COLO829 (cell line): ENCODE measurements at places on chromosomes 5 and 9.
A peak's percentile ranks its signal among the peaks of the same experiment; 100 is the strongest.

DNA sequence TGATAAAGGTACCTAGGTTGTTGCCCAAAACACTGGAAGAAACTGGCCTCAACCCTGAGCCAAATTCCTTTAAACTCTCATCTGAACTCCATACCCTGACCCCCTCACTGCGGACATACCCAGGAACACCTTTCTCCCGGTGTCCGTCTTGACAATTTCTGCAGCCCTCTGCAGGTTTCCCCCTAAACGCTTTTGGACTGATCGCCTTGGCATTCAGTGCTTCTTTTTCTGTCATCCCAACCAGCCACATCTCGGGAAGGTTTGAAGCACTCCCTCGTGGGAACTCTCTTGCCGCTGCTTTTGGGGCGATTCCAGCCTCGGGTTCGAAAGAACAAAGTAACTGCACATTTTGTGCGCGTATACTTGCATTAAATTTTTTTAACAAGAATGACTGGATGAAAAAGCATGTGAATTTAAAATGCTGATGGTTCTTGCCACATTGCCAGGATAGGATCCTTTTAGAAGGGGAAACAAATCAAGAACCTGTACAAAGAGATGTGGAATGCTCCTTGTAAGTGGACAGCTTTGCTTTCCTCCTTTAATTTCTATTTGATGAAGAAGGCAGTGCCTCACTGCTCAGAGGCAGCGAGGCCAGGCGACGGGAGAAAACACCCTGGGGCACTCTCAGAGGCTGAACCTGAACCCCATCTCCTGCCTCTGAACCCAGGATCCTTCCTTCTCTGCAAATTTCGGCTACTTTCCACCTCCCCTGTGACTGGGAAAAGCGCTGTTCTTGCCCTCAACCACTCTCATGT lies 615 bp downstream of the PSMD5 start:
- no peak for DNase-seq

- no peak for DNase-seq
Observed at GRCh38 chr5:181224390-181225229, 1.5 kb downstream of the TRIM41 start.

- no peak for DNase-seq
Observed at GRCh38 chr9:89663614-89663970, 58.8 kb downstream of the GADD45G start.

DNA sequence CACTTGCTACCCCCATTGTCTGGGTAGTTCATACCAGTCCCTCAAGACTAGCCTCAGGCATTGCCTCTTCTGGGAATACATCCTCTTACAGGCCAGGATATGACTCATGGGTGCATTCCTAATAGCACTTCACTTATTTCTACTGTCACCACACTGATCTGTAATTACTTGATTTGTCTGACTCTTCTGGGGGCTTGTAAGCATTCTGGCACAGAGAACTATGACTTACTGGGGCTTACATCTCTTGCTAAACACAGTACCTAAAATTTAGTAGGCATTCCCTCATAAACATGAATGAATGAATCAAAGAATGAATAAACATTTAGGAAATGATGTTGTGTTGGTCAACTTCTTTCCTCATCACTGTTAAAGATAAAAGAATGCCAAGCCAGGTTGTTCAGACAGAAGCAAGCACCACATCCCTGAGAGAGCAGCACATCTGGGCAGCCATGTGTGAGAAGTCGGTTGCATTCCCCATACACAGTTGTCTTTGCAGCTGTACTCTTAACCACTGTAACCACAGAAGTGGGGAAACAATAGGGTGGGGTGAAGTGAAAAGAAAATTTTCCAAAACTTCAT lies 27.6 kb downstream of the IL7R start:
- peak; percentile 74 for DNase-seq

GRCh38 chr5:177316005-177316404 lies 4.3 kb upstream of the MXD3 start:
- no peak for DNase-seq

DNA sequence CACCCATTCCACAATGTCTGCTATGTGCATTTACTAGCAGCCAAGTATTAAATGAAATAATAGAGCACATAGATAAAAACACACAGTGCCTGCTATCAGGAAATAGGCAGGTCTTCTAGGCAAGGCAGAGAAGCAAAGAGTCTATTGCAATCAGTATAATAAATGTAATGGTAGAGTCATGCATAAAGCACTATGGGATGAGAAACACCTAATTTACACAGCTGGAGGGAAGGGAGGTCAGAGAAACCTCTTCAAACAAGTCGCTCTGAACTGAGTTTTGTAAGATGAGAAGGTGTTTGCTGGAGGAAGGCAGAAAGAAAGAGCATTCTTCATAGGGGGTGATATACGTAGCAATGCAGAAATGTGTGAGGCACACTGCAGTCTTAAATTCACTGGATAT lies 341.0 kb upstream of the DMAC1 start:
- DNase-seq = no peak

DNA sequence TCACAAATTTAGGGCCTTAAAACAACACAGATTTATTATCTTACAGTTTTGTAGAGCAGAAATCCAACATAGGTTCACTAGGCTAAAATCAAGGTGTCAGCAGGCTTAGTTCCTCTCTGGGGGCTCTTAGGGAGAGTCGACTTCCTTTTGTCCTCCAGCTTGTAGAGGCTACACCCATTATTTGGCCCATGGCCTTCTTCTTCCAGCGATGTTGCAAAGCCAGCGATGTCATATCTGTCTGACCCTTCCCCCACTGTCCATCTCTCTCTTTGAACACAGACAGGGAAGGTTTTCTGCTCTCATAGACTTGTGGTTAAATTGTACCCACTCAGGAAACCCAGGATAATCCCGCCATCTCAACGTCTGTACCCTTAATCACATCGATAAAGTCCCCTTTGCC lies 60.3 kb upstream of the SHB start:
- no peak for DNase-seq

DNA sequence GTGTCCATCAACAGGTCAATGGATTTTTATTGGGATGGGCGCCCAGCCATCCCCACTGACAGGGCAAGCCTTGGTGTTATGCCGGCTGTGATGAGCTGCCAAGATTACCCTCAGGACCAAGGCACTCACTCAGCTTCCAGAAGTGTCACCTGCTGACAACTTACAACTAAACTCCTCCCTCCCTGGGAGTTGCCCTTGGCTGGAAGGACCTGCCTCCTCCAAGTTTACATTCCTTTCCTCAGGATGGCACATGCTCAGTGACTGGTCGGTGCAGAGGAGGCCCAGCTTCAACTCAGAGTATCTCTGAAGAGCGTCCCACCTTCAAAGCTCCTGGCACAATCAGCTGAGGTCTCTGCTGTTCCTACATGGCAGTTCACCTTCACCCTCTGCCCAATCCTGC lies 52.5 kb upstream of the ZBTB43 start:
- no peak for DNase-seq

DNA sequence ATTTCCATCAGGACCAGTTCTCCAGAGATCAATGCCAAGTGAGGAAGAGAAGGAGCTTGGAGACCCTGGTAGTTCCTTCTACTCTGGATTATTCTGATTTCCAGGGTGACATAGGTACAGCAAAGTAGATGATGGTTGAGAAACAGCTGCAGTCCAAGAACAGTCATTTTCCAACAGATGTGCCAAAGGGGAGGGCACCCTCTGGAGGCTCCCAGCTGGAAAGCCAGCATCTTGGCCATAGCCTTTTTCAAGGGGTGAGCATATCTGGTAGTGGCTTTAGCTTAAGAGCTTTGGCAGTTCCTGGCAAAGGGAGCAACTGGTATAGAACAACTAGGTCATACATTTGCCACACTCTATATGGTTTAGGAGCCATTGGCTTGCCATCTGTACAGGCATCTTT lies 492.7 kb downstream of the RASEF start:
- no peak for DNase-seq

DNA sequence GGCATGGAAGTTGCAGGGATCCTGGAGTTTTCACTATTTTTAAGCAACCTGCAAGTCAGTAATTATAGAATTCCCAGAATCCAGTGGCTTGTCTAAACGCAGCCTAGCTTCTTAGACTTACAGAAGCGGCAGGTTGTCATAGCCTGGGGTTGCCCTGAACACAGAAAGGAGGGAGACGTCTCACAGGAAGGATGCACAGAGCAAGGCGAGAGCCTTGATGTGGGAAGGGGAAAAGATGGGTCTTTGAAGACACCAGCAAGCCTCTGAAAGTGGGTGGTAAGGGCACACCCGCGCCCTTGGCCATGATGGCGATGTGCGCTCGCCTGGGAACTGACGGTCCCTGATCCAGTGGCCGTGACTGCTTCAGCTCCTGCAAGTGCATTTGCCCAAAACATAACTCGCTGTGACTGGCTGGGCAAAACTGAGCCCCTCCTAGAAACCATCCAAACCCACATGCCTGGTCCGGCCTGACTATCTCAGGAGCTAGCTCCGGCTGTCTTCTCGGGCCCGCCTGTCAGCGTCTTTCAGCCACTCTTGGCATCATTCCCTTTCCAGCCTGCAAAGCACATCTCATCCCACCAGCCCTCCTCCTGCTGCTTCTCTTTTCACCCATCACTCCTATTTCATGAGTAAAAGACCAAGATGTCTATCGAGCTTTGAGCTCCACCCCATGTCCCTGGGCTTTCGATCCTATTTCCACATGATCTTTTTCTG lies 17.1 kb downstream of the FBP1 start:
- no peak for DNase-seq

GRCh38 chr5:34598177-34598794 lies 57.8 kb upstream of the RAI14 start:
- peak; percentile 91 for DNase-seq

- DNase-seq = no peak
Observed at GRCh38 chr5:41600731-41601130, 90.3 kb upstream of the PLCXD3 start.

GRCh38 chr9:137673886-137674285 lies 55.1 kb downstream of the EHMT1 start:
- no peak for DNase-seq

- no peak for DNase-seq
Observed at GRCh38 chr5:11878814-11879213, 25.4 kb downstream of the CTNND2 start.

DNA sequence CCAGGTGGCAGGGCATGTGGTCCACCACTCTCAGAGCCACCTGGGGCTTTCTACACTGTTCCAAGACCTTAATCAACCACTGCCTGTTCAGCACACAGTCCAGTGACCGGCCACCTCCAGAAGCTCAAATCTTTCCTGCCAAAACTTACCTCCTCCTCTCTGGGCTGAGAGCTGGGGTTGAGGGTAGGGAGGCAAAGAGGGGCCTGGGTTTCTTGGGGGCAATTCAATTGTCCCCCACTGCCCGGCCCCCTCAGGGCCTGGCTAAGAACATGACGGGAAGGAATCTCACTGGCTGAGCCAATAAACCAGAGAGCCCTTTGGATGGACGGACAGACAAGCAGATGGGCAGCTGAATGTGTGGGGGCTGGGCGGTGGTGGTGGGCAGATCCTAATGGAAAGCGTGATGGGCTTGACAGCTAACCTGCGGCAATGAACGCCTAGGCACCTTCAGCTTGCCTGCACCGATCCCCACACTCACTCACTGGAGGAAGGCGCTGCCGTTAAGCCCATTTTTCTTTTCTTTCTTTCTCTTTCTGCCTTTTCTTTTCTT lies 5.4 kb downstream of the NR5A1 start:
- no peak for DNase-seq

GRCh38 chr9:109961626-109962025 lies 181.6 kb downstream of the PALM2AKAP2 start:
- DNase-seq = no peak

DNA sequence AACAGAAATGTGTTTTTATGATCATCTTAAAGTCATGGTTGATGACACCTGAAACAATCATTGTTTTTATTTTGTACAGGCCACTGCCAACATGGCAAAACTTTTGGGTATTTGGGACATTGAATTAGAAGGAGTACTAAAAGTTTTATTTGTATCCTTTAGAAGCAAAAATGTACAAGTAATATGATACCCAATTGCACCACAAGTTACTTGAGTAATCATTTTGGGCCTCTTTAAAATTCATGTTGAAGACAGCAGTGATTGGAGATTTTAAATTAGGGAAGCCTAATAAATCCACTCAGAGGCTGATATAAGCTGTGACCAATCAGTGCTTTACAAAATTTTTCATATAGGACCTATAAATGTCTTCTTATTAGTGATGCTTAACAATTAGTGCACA lies 212.9 kb downstream of the MARCHF11 start:
- DNase-seq = no peak

- no peak for DNase-seq
Observed at GRCh38 chr5:178194026-178194425, 6.9 kb upstream of the GMCL2 start.

DNA sequence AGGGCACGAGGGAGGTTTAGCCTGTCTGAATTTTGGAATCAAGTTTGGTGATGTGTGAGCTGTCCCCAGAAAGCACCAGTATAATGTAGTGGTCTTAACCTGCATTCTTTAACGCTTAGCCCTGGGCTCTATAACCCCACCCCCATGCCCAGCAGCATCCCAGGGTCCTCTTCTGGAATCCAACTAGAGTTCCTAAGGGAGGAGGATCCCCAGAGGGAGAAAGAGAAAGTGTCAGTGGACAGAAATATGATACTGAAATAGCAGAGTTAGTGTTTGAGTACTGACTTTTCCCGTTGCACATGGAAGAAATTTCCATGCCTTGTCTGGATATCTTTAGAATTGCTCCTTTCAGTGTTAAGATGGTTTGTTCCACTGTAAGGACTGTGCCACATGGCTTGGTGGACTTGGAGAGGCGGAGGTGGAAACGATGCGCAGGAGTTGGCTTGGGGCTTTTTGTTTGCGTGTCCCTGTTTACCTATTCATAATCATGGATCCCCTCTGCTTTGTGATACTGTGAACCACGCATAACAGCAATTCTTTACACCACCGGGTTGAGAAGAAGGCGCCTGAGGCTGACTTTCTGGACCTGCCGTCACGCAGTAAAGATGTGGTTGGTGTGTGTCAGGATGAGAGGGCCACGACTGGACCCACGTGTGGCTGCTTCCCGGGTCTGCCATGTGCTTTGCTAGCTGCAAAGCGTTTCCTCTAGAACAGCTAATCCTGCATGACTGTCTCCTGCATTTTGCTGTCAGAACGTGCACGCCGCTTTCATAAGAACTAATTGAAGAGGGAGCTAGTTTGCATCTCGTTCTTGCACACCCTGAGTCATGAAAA lies 142.3 kb downstream of the SMARCA2 start:
- DNase-seq = peak; percentile 45

DNA sequence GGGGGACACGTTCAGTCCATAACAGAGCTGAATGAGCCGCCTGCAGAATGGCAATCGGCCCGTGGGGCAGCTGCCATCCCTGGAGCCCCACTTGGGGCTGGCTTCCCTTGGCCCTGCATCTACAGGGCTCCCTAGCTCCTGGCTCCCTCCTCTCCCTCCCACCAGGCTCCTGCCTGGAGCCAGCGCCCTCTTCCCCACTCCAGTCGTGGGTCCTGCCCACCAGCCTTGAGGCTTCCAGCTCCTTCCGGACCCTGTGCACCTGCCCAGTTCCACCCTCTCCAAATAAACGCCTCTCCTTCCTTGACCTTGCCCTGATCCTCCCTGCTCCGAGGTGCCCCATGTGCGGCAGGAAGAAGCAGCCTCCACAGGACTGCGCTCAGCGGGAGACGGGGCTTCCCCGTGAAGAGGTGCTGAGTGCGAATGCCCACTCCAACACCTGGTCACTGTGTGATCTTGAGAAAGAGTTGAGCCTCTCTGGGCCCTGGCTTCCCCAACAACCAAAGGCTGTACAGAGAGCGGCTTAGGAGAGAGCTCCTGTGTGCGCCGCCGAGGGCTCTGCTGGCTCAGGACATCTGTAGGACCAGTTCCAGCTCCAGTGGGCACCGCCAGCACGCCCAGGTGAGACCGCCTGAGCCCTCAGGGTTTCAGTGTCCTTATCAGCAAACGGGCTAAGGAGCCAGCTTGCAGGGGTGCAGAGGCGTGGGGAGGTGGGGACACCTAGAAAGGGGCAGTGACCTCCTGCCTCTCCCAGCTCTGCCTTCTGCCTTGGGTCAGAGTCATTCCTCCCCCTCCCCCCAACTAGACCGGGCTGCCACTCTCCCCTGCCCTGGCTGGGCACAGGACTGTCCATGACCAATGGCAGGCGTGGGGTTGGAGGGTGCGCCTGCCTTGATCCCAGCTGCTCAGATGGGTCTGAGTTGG lies 12.1 kb downstream of the C9orf50 start:
- no peak for DNase-seq
